ENCODE measurements at places on chromosomes 4 and X.

DNA sequence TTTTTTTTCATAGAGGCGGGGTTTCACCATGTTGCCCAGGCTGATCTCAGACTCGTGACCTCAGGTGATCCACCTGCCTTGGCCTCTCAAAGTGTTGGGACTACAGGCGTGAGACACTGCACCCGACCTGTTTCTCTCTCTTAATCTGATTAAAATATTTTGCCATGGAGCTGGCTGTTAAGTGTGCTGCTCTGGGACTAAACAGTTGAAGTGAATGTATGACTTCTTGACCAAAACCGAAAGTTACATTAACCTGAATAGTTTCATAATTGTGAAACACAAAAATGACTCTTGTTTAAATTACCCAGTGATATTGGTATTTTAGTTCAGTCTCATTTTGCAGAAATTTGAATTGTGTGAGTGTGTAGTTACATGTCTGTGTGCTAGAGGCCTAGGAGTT is 2548.6 kb downstream of the PCDH7 start:
- no peak for DNase-seq

- no peak for DNase-seq
These were observed 182.1 kb downstream of the SCFD2 start for GRCh38 chr4:53183754-53184153.

GRCh38 chr4:2787230-2788100 is 5.4 kb upstream of the SH3BP2 start:
- DNase-seq: no peak

DNA sequence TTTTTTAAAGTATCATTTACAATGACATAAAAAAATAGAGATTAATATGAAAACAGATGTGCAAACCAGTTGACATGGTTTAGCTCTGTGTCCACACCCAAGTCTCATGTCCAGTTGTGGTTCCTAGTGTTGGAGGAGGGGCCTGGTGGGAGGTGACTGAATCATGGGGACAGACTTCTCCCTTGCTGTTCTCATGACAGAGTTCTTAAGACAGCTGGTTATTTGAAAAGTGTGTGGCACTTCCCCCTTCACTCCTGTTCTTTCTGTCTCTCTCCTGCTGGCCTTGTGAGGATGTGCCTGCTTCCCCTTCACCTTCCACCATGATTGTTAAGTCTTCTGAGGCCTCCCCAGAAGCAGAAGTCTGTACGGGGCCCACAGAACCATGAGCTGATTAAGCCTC is 23.8 kb downstream of the CNOT6L start:
- no peak for DNase-seq

DNA sequence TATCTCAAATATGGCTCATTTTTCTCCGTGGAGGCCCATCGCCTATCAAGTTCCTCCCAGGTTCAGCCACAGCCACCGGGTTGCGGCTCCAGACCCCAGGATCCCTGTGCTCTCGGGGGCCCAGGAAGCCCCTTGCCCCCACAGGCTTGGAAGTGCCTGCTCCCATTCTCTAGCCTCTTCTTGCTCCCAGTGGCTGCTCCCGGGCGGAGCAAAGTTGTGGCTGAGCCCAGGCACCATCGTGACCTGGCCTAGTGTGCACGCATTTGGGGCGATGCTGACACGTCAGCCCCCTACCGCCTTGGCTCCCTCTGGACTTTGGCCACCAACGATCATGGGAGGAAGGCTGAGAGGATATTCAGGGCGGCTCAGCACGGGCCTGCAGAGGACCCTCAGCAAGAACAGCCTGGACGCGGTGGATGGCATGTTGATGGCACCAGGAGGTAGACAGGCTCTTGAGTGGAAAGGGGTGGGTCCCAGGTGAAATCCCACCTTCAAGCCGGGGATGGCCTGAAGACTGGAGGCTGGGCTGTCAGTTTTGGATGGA is 419.4 kb upstream of the AGA start:
- DNase-seq: no peak

DNA sequence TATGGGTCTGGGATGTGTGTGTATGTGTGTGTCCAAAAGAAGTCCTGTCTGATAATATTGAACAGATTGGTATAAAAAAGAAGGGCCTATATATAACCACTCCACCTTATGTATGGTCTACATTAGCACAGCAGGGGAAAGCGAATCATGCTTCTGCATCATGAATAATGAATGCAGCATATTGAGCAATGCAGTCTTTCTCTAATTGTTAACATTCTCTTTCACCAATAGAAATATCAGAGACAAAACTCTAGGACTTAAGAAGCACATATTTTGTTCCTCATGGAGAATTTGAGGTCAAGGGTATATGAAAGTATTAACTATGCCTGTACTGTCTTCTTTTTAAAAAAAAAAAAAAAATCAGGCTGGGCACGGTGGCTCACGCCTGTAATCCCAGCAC is 264.3 kb upstream of the NOCT start:
- no peak for DNase-seq

DNA sequence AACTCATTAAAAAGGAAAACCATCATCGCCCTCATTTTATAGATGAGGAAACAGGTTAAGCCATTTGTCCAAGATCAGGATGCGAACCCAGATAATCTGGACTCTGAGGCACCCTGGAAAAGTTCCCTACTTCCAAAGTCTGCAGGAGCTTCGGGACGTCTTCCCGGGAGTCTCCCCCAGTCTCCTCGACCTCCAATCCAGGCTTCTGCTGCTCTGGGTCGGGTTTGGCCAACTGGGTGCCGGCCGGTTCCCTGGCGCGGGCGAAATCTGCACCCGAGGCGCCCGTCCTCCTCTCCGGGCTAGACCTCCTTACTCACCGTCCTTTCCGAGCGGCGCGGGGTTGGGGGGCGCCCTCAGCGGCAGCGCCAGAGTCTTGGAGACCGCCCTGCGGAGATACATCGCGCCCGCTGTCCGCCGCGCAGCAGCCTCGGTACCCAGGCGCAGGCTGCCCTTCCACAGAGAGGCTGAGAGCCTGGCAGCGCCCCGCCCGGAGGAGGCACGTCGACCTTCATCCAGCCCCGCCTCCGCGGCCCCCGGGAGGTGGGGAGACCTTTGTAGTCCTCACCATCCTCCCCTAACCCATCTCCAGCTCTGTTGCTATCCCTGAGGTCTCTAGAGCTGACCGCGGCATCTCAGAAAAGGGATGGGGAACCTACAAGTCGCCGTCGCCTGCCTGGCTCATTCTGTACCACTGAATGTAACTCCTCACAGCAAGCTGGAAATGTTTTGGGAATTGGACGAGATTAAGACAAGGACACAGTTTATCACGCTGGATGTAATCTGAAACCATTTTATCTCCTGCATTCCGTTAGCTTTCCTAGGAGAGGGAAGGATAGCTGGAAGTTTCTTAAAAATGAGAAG is at the start of gene MGARP:
Gene MGARP, minus strand, starts transcription at position 466 of the 861 bp plus-strand sequence. Its CDS starts 67 bp downstream, at position 399.
- peak; percentile 54 for DNase-seq

DNA sequence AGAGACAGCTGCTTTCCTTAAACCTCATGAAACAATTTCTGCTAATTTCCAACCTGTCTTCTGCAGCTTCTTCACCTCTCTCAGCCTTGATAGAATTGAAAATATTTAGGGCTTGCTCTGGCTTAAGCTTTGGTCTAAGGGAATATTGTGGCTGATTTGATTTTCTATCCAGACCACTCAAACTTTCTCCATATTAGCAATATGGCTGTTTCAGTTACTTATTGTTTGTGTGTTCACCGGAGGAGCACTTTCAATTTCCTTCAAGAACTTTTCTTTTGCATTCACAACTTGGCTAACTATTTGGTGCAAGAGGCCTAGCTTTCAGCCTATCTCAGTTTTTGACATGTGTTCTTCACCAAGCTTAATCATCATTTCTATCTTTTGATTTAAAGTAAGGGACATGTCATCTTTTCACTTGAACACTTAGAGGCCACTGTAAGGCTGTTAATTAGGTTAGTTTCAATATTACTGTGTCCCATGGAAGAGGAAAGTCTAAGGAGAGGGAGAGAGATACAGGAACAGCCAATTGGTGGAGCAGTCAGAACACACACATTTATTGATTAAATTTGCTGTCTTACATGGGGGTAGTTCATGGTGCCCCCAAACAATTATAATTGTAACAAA is 213.2 kb downstream of the RASL11B start:
- no peak for DNase-seq

DNA sequence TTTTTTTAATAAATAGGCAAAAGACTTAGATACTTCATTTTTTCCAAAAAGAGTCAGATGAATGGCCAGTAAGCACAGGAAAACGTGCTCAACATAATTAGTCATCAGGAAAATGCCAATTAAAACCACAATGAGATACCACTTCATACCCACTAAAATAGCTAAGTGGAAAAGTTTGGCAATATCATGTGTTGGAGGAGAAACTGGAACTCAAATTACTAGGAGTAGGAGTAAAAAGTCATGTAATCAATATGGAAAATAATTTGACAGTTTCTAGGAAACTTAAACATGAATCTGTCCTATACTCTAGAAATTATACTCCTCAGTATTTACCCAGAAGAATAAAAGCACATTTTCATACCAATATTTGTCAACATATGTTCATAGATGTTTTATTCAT is 449.8 kb downstream of the INPP4B start:
- DNase-seq: no peak

DNA sequence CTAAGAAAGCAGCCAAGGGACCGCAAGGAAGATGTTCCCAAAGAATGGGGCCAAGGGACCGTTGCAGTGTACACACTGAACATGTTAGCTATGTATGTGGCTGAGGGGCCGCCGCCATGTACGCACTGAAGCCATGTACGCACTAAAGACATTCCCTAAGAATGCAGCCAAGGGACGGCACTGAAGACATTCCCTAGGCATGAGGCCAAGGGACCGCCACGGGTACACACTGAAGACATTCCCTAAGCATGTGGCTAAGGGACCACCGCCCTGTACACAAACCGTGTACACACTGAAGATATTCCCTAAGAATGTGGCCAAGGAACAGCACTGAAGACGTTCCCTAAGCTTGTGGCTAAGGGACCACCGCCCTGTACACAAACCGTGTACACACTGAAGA is 54.0 kb downstream of the DHRSX start:
- DNase-seq: no peak

DNA sequence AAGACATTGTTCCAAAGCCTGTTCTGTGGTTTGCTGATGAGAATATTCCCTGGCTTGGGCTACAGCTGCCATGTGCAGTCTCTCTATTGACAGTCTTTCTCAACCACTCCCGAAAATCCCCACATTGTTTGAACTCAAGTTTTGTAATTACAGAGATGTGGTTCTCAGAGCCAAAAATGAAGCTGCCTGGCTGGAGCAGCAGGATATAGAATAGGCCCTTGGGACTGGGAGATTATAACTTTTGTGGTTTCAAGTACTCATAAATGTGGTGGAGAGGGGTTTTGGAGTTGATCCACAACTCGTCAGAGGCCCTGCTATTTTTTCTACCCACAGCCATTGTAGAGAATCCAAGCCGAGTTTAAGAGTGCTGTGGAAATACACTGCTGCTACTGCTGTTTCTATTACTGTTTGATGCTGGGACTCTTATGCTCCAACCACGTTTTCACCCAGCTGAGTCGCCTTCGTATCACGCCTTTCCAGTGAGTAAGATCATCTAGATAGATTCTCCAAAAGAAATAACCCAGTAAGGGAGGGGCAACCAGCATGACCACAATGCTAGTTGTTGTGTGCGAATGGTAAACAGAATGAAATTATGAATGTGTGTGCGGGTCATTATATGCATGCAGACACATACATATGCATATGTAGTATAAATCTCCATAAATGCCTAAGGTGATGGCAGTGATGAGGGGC is 57.1 kb upstream of the ATXN3L start:
- DNase-seq: no peak

GRCh38 chr4:3069661-3070199 is 4.6 kb downstream of the HTT-AS start:
- DNase-seq: no peak

- DNase-seq: no peak
These were observed 67.4 kb upstream of the CLCN4 start for GRCh38 chrX:10089378-10089795.

- no peak for DNase-seq
These were observed 60.4 kb downstream of the CD40LG start for GRCh38 chrX:136708348-136708747.

DNA sequence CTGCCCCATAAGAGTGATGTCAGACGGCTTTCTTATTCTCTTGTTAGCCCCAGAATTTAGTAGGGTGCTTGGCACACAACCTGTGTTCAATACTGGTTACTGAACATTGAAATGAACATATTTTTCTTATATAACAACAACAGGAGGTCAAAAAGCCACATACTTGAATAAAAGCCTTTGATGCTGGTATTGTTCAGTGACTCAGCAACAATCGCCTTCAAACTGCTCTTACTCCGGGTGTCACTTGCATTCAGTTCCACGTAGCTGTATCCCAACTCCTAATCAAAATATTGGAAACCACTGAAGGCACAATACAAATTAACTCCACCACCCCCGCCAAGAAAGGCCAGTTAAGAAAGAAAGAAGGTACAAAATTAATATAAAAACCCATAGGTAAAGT is 61.5 kb downstream of the RFC1 start:
- no peak for DNase-seq

GRCh38 chr4:137421796-137422195 is 110.5 kb downstream of the PCDH18 start:
- no peak for DNase-seq

DNA sequence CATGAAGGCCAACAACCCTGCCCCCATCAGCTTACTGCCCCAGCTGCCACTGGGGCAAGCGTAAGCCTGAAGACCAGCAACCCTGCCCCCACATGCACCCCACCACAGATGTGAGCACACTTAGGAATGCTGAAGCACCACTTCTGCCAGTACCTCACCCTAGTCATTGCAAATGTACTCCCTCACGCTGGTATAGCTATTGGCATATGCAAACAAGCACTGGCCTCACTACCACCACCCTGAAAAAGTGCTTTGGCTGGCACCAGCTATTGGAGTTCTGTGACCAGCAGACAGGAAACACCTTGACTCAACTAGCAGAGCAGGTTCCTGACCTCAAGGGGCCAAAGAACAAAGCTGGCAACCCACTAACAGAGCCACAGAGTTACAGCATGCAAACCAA is 534.4 kb upstream of the POU3F4 start:
- no peak for DNase-seq

DNA sequence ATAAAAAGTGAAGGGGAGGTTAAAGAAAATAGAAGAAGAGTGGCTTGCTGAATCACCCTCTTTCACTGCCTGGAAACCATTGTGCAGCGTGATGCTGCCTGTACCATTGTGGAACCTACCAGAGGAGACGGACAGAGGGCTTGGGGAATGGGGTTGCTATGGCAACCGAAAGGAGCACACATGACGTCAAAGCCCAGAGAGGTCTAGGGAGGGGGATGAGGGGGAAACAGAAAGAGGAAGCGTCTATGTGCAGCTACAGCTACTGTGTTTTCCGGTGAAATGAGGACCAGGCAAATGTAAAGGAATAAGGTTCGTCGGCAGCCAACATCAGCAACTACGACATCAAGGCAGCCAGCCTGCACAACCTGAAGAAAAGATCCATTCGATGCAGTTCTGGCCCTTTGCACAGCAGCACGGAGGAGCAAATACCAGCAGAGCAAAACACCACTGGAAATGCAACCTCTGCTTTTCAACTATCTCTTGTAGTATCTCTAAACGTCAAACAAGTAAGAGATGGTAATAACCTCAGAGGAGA is at the start of gene MAPK10:
Gene MAPK10, minus strand, starts transcription at position 110 of the 535 bp plus-strand sequence.
- peak; percentile 97 for DNase-seq

GRCh38 chrX:9434051-9434550 is 30.8 kb upstream of the TBL1X start:
- DNase-seq: no peak

- peak; percentile 48 for DNase-seq
These were observed at the start of gene SOD3 for GRCh38 chr4:24794916-24795665. Gene SOD3, plus strand, starts transcription at chr4:24795573. Its CDS starts 3,949 bp downstream, at chr4:24799522.
